Epithelial cell of prostate (primary cell): ENCODE measurements at places on chromosomes 11 and 22.
A peak's percentile ranks its signal among the peaks of the same experiment; 100 is the strongest.

DNA sequence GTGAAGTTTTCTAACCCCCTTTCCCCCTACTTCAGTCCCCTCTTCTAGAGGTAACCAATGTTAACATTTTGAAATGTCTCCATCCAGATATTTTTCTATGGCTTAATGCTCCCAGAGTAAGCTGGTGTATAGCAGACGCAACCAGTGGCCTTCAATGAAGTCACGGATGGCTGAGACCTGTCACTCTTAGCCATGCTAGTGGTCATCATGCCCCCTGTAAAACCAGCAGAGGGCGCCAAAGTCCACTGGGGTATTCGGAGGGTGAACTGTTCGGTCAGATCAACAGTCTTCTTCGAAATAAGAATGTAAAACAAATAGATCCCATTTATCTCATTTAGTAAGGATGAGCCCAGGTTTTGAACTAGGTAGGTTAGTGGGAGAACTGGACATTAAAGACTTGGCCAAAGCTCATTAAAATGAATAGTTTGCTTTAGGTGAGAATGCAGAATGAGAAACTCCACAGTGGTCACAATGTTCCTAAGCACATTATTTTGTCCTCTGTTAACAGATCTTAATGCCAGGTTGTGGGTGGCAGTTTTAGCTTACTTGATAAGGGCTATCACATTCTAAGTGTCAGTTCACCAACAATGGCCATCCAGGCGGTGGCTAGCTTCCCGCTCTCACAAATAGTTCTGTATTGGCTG lies 8.6 kb upstream of the MMP8 start:
- DNase-seq = no peak

DNA sequence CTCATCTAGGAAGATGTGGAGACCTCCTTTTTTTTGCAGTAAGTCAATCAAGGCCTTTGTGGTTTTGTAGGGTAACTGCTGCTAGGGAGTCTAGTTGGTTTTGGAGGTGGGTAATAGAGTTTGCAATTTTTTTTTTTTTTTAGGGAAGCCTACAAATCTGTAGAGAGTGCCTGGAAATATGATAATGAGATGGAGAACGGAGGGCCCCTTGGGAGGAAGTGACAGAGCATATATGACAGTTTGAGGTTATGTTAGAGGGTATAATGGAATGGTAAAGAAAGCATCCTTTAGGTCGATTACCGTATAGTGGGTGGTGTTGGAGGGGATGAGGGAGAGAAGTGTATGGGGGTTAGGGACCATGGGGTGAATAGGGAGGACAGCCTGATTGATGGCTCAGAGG lies 98.3 kb downstream of the ELP4 start:
- no peak for DNase-seq

- DNase-seq = no peak
Measured at GRCh38 chr11:76215941-76216340, 9.6 kb upstream of the WNT11 start.

DNA sequence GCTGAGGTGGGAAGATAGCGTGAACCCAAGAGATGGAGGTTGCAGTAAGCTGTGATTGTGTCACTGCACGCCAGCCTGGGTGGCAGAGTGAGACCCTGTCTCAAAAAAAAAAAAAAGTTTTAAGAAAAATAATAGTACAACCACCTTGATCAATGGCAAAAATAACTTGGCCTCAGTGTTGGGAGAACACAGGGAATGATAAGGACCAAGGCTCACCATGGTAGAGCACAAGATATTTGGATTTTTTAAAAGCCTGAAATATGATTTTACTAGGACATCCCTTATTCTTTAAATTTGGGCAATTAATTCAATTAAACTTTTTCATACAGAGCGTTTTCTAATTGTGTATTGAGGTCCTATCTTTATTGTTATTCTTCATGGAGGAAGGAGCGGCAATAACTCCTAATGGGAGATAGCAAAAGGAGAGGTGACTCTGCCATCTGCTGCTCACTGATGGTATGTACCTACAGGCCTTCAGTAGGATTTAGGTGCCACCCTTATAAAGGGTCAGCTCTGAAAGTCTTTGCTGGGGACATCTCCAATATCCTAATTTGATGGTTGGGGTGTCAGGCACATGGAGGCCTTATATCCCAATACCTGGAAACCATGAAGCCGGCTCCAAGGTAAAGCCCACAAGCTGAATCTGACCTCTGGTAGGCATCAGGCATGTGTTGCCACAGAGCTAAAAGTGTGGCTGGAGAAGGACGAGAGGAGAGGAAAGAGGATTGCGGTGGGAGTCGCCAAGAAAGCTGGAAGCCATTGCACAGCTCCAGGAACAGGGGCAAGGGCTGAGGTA lies 21.9 kb upstream of the POLD3 start:
- DNase-seq = no peak

DNA sequence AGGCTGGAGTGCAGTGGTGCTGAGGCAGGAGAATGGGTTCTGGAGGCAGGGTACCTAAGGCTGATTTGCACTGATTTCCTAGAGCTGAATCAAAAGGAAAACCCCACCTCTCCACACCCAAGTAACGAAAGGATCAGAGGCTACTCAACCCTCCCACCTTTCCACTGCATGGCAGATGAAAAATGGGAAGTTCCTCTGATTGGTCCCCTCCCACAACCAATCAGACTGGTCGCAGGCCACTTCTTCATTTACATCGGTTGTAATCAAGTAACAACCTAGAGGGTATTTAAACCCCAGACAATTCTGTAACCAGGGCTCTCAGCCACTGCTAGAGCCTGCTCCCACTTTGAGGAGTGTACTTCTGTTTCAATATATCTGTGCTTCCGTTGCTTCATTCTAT lies 18.6 kb upstream of the PARVB start:
- DNase-seq = no peak

DNA sequence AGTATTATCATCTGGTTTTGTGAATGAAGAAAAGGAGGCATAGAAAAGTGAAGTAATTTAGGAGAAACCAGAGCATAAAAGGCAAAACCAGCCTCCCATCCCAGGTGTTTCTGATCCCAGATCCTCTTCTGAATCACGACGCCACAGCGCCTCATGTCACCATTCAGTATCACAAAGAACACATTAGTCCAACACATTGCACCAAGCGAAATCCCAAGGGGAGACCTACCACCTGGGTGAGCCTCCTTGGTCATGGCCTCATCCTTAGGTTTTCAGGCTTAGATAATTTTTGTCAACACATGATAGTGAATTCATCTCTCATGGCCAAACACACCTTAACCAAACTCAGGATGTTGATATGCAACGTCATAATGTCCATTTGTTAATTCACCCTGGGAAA lies 181.5 kb upstream of the SORL1-AS1 start:
- no peak for DNase-seq

GRCh38 chr22:23816156-23816976 lies 22.4 kb downstream of the DERL3 start:
- DNase-seq = no peak

DNA sequence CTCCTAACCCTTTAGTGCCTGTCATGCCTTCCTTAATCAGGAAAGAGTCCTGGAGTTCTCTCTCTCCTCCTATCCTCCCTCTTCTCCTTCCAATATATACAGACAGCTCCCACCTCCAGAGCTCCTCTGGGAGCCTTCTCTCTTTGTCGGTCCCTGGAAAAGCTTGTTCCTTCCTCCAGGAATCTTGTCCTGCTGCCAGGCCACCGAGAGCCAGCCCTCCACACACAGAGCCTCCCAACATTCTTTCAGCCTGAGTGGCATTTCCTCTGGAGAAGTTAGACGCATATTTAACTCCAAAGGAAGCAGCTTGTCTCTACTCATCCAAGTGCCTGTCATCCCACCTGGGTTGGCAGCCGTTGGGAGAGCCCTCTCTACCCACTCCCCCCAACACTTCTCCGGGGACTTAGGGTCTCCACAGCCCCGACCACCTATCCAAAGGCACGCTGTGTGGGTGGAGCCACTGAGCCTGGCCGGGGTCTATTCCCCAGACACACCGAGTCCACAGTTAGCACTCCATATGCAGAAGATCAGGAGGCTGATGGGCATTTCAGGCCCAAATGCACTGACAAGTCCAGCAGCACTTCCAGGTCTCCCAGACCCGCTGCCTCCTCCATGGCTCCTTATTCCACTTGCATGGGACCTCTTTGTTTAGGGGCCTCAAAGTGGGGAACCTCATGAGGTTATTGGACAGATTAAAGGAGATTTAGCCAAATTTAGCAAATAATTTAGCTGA lies 31.1 kb downstream of the DKK3 start:
- no peak for DNase-seq

GRCh38 chr11:118334745-118335144 lies 7.8 kb downstream of the CD3D start:
- no peak for DNase-seq

- no peak for DNase-seq
Measured at GRCh38 chr22:49317369-49317768, 510.3 kb downstream of the BRD1 start.

- no peak for DNase-seq
Measured at GRCh38 chr11:33262011-33262645, 4.9 kb downstream of the HIPK3 start.

DNA sequence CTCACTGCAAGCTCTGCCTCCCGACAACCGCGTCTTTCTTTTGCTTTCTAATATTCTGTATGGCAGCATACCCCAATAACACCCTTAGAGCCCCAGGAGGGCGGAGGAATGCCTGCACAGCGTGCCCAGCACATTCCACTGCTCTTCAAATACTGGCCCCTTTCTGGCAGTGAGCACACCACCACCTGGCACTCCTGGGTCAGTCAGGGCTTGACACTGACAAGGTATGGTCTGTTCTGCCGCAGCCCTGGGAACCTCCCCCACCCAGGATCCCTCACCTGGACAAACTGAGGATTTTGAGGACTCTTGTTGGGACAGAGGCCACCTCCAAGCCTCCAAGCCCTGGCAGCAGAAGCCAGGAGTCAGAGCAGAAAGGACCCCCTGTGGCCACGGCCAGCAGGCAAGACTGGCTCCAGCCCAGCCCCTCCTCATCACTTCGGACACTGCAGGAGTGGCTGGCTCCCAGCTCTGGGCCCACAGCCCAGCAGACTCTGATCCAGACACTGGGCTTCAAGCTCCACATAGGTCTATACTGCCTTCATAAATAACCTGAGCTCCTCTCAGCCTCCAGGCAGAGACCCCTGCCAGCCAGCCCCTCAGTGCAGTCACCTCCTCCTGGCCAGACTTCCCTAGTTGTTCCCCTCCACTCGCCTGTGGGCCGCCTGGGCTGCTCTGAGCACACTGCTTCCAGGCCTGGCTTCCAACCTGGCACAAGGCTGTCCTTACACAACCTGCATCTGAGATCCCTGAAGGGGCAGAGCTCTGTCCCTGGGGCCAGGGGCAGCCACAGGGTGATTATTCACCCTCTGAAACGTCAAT lies 14.5 kb downstream of the CARS1 start:
- no peak for DNase-seq

DNA sequence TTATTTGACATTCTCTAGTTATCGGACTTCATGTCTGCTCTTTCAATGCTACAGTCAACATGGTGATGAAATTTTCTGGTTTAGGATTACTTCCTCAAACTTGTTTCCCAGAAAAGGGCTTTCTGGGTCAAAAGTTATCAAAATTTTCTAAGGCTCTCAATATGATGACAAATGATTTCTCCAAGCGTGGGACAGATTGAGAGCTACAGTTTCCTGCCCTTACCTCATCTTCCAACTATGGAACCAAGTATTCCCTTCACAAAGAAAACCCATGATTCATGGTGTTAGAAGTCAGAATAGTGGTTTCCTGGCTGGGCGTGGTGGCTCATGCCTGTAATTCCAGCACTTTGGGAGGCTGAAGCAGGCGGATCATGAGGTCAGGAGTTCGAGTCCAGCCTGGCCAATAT lies 17.8 kb downstream of the MYO18B start:
- DNase-seq = peak; percentile 89

DNA sequence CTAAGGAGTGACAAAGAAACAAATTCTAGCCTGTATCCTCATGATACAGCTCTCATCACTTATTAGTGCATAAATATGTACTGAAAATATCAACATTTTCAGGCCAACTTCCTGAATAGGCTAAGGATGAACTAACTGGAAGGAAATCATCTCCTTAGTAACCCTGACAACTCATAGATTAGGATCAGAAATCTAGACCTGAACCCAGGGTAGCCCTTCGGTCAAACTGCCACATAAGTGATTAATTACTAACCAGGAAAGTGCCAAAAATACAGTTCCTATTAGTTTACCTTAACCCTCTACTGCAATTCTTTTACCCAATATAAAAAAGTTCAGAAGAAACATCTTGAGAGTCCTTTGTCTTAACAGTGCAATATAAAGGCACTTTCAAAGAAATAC lies 40.0 kb downstream of the AMBRA1 start:
- DNase-seq = no peak

DNA sequence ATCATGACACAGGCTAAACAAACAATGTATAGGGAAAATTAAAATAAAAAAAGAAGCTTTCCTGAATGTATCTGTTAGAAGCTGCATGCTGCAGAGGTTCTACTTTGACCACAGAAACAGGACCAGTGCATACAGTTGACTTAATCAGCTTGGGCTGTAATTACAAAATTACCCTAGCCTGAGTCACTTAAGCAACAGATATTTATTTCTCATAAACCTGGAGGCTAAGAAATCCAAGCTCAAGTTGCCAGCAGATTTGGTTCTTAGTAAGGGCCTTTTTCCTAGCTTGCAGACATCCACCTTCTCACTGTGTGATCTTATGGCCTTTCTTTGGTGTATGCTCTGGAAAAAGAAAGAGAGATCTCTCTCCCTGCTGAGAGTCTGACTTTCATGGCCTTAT lies 946.5 kb upstream of the RAG2 start:
- DNase-seq = no peak

- no peak for DNase-seq
Measured at GRCh38 chr11:111920908-111921307, 2.2 kb downstream of the C11orf52 start.

- DNase-seq = no peak
Measured at GRCh38 chr22:36486619-36487384, 5.4 kb upstream of the TXN2 start.

- DNase-seq = no peak
Measured at GRCh38 chr11:24297461-24297860, 199.4 kb upstream of the LUZP2 start.

GRCh38 chr22:20550851-20551744 lies 43.7 kb downstream of the MED15 start:
- DNase-seq = no peak

- DNase-seq = no peak
Measured at GRCh38 chr11:75189108-75189507, 38.2 kb downstream of the SLCO2B1 start.

- DNase-seq = no peak
Measured at GRCh38 chr11:120945042-120945441, 78.9 kb upstream of the TBCEL start.
